ENCODE measurements at places on chromosomes 16 and 17.

- DNase-seq, result no peak
These were observed 221.0 kb downstream of the CCDC182 start for GRCh38 chr17:57523926-57524632.

DNA sequence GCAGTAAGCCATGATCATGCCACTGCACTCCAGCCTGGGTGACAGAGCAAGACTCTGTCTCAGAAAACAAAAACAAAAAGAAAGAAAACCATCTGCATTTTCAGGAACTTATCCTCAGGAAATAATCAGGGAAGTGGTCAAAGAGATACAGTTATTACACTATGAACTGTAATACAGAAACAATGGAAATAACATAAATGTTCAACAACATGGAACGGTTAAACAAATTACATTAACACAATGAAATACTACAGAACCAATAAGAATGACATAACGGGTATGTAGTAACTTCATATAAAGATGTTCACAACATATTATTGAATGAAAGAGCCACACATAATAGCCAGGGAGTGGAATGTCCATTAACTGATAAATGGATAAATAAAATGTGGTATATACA is 6.7 kb downstream of the BBS2 start:
- DNase-seq, result no peak

DNA sequence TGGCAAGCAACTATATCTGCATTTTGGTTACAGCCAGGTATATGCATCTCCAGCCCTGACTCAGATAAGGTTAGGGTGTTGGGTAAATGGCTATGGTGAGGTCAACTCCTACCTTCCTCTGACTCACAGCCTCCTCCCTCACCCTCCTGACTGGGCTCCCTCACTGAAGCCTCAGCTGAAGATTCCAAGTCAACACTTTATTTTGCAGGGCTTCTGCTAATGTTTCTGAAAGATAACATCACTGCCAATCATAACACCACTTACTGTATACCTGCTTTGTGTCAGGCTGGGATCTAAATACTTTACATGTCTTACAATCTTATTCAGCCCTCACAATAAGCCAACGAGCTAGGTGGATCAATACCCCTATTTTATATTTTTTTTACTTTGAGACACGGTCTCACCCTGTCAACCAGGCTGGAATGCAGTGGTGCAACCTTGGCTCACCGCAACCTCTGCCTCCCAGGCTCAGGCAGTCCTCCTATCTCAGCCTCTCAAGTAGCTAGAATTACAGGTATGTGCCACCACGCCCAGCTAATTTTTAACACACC is 47.8 kb upstream of the GCSH start:
- no peak for DNase-seq

- no peak for DNase-seq
These were observed 112.9 kb downstream of the ABCC1 start for GRCh38 chr16:16062023-16062937.

- no peak for DNase-seq
These were observed at the start of gene MILR1 for GRCh38 chr17:64448665-64449512. MILR1 (plus strand) TSS chr17:64449115; CDS start chr17:64449169, 54 bp downstream.

GRCh38 chr17:80724775-80725266 is 180.2 kb downstream of the RPTOR start:
- DNase-seq, result no peak
